ENCODE measurements at places on chromosomes 5 and 9.
A peak's percentile ranks its signal among the peaks of the same experiment; 100 is the strongest.

DNA sequence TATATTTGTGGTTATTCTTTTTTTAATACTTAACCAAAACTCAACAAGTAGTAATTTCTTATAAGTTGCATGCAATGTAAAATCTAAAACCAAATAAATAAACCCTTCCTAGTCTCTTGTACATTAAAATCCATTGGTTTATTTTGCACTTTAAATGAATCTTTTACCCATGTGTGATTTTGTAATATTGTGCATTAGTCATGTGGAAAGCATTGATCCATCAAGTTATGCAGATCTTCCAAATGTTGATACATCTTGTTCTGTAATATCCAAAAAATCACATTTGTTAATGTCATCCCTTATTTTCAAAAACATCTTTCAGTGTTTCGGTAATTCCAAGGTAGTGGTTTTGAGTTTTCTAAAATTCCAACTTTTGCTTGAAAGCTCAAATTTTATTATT is 63.3 kb downstream of the CWC27 start:
- H3K4me1 ChIP-seq = no peaks in the 10 kb centered on the region
- H3K36me3 ChIP-seq = no peaks in the 10 kb centered on the region
- DNase-seq = no peak
- no peak overlapping the region for H3K4me3 ChIP-seq

- no peaks in the 10 kb centered on the region for H3K27me3 ChIP-seq
- no peaks in the 10 kb centered on the region for H3K4me1 ChIP-seq
Measured at GRCh38 chr9:23669776-23670175, 156.3 kb downstream of the ELAVL2 start.

DNA sequence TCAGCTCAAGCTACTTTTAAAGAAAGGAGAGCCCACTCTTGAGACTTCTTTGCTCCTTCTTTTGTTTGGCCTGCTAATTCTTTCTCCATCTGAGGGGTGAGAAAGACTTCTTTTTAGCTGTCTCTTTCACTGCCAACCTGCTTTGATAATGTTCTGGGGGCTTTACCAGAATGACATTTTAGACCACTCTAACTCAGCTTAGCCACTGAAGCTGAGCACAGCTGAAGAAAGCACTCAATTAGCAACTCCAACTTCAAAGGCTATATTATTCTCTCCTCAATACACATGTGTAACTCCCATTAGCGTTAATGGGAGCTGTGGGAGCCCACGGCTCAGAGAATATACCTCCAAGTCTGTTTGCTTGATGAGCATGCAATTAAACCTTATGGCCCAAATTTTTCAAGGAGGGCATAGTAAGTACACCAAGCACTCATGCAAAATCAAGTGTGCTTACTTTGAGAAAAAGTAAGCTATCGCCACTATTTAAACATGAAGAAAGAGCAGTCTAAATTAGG is 815.4 kb upstream of the DMAC1 start:
- H3K27ac ChIP-seq = no peak overlapping the region
- DNase-seq = no peak
- no peaks in the 10 kb centered on the region for H3K36me3 ChIP-seq
- no peaks in the 10 kb centered on the region for H3K27me3 ChIP-seq
- H3K4me3 ChIP-seq = no peak overlapping the region

- peaks cover 12% of the 10 kb centered on the region for H3K27me3 ChIP-seq
- peaks cover 2% of the 10 kb centered on the region for H3K4me1 ChIP-seq
- DNase-seq = no peak
- H3K36me3 ChIP-seq = peaks cover 1% of the 10 kb centered on the region
Measured at GRCh38 chr5:116076496-116076895, 8.3 kb upstream of the COMMD10 start.

DNA sequence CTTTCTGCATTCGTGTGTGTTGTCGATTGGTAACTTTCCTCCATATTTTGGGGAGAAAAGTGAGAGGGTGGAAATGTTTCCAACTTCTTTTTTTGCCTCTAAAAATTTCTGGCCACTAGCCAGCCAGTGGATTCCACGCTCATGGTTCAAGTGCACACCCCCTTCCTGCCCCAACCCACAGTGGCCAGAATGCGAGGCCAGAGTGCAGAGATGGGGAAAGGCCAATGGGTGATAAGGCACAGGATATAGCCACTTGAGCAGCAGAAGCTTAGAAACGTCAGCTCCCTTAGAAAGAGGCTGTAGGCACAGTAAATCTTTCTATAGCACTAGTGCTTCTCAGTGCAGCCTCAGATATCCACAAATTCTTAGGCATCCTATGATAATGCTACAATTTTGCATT is 75.8 kb upstream of the ADRB2 start:
- H3K4me1 ChIP-seq = no peaks in the 10 kb centered on the region
- no peak for DNase-seq
- peaks cover 2% of the 10 kb centered on the region for H3K36me3 ChIP-seq
- no peak overlapping the region for H3K4me3 ChIP-seq
- no peak overlapping the region for H3K27ac ChIP-seq
- H3K27me3 ChIP-seq = no peaks in the 10 kb centered on the region

DNA sequence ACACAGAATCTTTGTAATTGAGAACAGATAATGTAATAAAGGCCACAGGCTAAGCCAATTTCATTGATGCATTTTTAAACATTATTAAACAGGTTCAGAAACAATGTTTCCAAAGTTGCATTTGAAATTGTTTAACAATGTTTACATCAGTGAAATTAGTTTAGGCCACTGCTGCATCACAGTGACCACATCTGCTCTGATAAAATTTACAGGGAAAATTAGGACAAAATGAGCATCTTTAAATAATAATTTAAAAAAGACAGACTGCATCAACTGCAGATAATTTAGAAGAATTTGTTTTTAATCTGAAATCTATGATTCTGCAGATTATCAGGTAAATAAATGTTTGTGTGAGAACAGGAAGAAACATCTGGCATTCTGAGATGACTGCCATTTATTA is 420.4 kb downstream of the BNC2 start:
- H3K27ac ChIP-seq = no peak overlapping the region
- H3K27me3 ChIP-seq = no peaks in the 10 kb centered on the region
- H3K36me3 ChIP-seq = no peaks in the 10 kb centered on the region
- H3K4me3 ChIP-seq = no peak overlapping the region
- no peak for DNase-seq

DNA sequence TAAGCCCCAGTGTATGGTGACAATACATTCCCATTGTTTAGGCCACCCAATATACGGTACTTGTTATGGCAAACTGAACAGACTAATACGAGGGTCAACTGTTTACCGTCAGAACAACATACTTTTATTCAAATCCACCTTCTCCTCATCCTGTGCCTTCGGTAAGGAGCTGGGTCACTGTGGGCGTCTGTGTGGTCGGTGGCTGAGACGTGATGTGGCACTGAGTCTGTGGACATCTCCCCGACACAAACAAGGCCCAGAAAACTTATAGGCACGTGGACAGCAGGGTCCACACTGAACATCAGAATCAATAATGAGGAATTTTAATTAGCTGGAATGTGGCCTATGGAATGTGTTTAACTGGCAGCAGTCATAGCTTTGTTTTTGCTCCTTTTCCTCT is 154.3 kb upstream of the IRX2 start:
- no peak for DNase-seq
- H3K4me1 ChIP-seq = no peaks in the 10 kb centered on the region
- H3K27me3 ChIP-seq = peaks cover 2% of the 10 kb centered on the region
- no peaks in the 10 kb centered on the region for H3K36me3 ChIP-seq
- H3K4me3 ChIP-seq = no peak overlapping the region
- H3K27ac ChIP-seq = no peak overlapping the region

DNA sequence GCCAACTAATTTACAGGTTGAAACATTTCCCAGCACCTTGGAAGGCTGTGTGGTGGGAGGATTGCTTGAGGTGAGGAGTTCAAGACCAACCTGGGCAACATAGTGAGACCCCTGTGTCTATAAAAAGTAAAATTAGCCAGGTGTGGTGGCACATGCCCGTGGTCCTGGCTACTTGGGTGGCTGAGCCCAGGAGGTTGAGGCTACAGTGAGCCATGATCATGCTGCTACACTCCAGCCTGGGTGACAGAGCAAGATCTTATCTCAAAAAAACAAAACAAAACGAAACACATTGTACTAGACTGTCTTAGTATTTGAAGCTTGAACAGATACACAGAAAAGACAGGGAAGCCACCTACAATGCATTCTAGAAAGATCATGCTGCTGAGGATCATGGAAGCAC is 2.8 kb upstream of the HSDL2 start:
- H3K27me3 ChIP-seq = no peaks in the 10 kb centered on the region
- DNase-seq = no peak
- peaks cover 48% of the 10 kb centered on the region for H3K4me1 ChIP-seq
- no peak overlapping the region for H3K27ac ChIP-seq

GRCh38 chr5:128681764-128682592 is 143.9 kb upstream of the FBN2 start:
- no peaks in the 10 kb centered on the region for H3K4me1 ChIP-seq
- H3K27me3 ChIP-seq = peaks cover 3% of the 10 kb centered on the region
- DNase-seq = no peak
- H3K4me3 ChIP-seq = no peak overlapping the region
- no peak overlapping the region for H3K27ac ChIP-seq

- peaks cover 35% of the 10 kb centered on the region for H3K36me3 ChIP-seq
- H3K4me3 ChIP-seq = no peak overlapping the region
- no peak for DNase-seq
Measured at GRCh38 chr9:128995791-128996190, 32.3 kb downstream of the SH3GLB2 start.

DNA sequence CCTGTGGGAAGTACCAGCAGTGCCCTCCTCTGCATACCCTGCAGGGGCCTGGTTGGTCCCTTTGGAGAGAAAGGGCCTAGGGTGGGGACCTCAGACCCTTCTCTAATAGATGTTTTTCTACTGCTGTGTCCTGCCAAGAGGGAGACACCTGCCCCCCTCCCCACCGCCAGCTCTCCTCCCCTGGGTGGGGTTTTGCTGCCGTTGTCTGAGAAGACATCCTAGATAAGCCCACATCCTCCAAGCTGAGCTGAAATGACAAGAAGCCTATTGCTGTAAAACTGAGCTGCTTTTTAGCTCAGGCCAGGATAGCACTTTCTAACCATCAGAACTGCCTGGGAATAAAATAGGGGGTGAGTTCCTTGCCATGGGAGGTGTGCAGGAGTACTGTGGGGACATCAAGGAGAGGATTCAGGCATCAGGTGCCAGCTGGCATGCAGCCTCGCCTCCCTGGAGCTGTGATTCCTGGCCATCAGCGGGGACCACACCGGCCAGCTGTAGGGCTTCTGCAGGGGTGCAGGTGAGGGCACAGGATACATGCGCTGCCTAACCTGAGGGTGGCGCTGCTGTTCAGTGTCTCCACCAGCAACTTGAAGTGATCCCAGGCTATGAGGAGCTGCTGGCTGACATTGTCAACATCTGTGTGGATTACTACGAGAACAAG is 37.9 kb downstream of the CYFIP2 start:
- peak overlapping the region; percentile 90 for H3K4me3 ChIP-seq
- H3K4me1 ChIP-seq = peaks cover 72% of the 10 kb centered on the region
- peak; percentile 69 for DNase-seq
- peaks cover 33% of the 10 kb centered on the region for H3K36me3 ChIP-seq

DNA sequence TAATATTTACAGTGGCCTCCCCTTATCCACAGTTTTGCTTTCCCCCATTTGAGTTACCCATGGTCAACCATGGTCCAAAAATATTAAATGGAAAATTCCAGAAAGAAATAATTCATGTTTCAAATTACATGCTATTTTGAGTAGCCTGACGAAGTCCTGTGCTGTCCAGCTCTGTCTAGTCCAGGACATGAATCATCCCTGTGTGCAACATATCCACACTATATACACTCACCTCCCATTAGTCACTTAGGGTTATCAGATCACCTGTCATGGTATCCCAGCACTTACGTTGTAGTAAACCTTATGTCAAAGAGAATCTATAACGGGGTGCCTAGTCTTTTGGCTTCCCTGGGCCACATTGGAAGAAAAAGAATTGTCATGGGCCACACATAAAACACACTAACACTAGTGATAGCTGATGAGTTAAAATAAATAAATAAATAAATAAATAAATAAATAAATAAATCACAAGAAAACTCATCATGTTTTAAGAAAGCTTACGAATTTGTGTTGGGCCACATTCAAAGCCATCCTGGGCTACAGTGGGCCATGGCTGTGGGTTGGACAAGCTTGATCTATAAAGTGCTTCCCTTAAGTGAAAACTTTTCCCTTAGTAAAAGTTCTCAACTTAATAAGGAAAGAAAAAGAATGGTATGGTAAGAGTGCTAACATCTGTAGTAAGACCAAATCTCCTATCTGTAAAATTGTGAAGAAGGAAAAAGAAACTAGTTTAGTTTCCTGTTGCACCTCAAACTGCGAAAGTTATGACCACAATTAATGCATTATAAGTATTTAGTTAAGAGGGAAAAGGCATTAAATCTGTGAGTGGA is 15.9 kb upstream of the OMD start:
- H3K4me1 ChIP-seq = no peaks in the 10 kb centered on the region
- DNase-seq = no peak
- no peak overlapping the region for H3K27ac ChIP-seq
- no peak overlapping the region for H3K4me3 ChIP-seq
- no peaks in the 10 kb centered on the region for H3K36me3 ChIP-seq
- no peaks in the 10 kb centered on the region for H3K27me3 ChIP-seq

DNA sequence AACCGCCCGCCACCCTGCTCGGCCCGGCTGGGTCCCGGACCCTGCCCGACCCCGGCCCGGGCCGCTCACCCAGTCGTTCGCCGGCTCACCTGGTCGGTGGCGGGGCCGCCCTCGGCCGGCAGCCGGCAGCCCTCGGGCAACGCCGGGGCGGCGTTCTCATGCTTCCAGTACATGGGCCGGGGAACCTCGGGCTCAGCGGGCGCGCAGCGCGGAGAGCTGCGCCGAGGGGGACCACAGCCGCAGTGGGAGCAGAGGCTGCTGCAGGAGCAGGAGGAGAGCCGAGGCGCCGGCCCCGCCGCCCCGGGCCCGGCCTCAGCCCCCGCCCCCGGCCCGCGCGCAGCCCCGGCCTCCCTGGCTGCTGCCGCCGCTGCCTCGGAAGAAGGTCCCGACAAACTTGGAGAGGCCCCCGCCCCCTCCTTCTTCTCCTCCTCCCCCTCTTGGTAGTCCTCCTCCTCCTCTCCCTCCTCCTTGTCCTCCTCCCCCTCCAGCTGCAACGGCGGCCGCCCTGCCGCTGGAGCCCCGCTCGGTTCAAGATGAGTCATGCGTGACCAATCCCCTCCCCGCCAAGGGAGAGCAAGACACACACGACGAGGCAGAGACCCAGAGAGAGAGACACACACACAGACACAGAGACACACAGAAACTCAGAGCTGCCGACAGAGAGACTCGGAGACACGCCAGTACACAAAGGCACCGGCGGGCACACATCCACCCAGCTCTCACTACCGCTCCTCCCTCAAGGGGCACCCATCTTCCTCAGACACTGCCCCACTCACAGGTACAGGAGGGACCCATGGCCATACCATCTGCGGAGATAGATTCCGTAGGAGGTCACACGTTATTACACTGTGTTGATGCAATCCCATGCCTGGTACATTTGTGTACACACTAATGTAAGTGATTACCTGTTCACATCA is at the start of gene LHX6:
LHX6 (minus strand) TSS at position 390 of the 917 bp plus-strand sequence; CDS start at position 173, 217 bp downstream.
- no peak within 1 kb of the TSS for H3K27ac ChIP-seq
- H3K4me3 ChIP-seq = peak within 1 kb of the TSS; percentile 44

DNA sequence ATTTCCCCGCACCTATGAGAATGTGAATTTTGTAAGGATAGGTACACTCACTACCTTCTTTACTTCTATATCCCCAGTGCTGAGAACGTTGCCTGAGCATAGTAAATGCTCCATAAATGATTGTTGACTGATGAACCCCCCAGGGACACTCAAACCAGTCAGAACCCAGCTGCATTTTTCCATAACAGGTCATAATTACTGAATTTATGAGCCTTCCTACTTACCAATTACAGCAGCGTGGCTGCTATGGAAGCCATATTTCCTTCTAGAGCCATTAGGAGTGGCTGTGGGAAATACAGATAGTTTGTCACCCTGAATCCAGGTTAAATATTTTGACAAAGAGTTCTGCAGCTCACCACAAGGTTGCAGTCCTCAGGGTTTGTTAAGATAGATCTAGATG is 135.0 kb downstream of the TAF11L14 start:
- no peak overlapping the region for H3K4me3 ChIP-seq
- DNase-seq = no peak
- H3K36me3 ChIP-seq = no peaks in the 10 kb centered on the region
- H3K27me3 ChIP-seq = no peaks in the 10 kb centered on the region

Measured in naive thymus-derived CD8-positive, alpha-beta T cell (primary cell).